ENCODE measurements at places on chromosomes 12 and 14.

GRCh38 chr12:71581206-71581605 lies 82.4 kb downstream of the ZFC3H1 start:
- DNase-seq = no peak

DNA sequence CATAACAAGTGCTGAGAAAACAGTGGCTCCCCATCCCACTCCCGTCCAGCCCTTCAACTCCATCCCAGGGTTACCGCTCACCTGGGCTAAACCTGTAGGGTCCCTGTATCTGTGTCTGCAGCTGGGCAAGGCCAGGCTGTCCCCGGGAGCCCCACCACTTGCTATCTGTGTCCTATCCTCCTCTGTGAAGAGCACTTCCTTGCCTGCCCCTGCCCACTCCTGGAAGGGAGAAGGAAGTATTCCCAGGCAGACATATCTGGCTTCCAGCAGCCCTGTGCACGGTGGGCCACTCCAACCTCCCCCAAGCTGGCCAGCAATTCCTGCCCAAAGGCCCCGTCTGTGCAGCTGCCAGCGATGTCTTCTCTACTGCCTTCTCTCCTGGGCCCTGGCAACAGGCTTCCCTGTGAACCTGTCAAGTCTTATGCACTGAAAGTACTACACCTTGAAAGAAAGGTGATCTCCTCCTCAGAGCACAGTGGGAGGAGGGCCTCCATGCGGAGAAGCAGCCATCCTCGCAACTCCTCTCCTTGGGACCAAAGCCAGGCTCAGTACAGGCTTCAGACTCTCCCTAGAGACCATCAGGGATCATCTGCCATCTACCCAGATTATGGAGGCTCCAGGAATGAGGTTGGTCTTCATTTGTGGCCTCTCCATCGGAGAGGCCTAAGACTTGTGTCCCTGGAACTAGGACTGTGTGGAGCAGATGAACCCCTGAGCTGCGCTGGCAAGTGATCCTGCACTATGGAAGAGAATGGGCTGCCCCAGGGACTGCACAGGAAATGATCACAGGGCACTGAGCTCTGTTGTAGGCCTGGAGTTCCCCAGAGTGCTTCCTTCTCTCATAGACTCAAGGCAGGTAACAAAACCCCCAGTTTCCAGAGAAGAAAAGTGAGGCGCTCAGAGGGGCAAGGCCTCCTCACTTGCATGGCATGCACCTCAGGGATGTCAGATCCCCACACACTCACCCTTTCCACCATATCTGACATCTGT lies 663.6 kb downstream of the BCL11B start:
- DNase-seq = no peak

DNA sequence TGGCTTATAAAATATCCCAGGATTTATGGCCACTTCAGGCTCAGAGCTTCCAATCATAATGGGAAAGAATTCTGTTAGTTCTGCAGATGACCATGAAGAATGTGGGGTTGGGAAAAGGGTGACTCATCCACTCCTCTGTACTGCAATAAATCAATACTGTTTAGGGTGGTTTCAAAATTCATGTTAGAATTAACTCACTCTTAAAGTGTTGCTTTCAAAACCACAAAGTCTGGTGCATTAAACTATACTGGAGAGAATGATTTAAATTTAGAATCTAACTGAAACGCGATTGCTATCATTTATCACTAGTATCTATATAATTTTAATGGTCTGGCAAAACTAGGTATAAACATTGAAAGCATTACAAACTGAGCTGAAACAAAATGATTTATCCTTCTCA lies 798 bp downstream of the CCDC198 start:
- DNase-seq = no peak

GRCh38 chr12:11486623-11487444 lies 91.5 kb upstream of the PRB2 start:
- DNase-seq = peak; percentile 66

DNA sequence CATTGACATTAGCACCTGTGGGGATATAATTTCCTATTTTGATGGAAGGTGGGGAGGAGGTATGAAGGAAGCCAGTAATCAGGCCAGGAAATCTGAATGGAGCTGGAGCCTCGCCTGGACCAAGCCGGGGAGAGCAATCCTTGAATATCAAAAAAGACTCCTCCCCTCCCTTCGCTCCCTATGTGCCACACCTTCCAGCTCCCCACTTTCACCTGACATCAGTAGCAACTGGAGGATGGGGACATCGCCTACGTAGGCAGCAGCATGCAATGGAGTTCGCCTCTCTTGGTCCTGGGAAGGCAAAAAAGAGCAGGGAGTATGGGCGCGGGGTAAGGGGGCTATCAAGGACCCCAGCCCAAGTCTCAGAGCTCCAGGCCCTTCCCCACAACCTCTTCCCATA lies 1.1 kb downstream of the ANKRD52 start:
- DNase-seq = no peak

DNA sequence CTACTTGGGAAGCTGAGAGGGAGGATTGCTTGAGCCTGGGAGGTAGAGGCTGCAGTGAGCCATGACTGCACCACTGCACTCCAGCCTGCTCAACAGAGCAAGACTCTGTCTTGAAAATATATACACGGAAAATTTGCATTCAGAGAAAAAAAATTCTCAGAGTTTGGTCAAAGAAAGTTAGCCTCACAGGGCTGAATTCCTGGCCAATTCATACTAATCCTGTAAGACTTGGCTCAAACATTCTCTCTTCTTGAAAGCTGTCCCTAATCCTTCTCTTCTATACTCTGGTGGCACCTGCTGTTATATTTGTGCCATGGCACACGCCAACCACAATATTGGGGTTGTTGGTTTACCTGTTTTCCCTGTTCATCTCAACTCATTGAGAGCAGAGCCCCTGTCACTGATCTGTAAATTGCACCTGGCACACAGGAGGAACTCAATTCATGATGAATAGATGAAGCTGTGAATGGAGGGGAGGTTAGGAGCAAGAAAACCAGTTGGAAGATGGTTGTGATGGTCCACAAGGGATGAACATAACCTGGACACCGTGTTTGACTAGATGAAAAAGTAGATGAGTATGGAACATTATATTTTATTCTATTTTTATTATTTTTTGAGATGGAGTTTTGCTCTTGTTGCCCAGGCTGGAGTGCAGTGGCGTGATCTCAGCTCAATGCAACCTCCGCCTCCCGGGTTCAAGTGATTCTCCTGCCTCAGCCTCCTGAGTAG lies 36.8 kb upstream of the SPTSSA start:
- peak; percentile 67 for DNase-seq

DNA sequence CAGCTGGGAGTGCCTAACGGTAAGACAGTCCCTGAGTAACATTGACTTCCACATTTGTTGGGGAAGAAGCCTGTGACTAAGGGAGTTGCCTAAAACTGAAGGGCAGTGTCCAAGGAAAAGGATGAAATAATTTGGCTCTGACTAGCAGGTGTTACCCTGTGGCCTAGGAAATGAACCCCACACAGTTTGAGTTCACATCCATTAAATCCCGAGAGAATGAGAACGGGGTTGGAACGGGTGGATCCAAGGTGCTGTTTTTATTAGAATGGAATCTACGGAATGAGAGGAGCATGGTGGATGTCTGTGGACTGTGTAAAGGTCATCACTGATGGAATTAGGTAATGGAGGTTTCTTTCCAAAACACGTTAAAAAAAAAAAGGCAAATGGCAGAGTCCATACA lies 324.0 kb downstream of the MED13L start:
- no peak for DNase-seq

DNA sequence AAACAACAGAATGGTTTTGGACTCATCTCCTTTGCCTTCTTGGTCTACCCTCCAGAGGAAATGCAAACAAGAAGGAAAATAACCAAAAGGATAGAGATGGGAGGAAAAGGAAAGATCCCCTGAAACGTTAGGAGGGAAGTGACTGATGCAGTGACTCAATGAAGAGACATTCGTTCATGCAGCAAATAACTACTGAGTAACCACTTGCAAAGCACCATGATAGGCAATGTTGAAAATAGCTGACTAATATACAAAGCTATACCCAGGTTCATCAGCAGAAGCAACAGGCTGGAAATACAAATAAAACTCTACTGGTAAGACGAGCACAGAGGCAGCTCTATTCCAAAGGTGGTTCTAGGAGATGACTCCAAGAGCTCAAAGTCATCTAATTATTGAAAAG lies 41.8 kb downstream of the R3HDM2 start:
- DNase-seq = no peak

GRCh38 chr14:64753999-64754398 lies 49.8 kb downstream of the PLEKHG3 start:
- no peak for DNase-seq

GRCh38 chr14:93104961-93105360 lies 10.8 kb downstream of the ITPK1 start:
- DNase-seq = no peak

DNA sequence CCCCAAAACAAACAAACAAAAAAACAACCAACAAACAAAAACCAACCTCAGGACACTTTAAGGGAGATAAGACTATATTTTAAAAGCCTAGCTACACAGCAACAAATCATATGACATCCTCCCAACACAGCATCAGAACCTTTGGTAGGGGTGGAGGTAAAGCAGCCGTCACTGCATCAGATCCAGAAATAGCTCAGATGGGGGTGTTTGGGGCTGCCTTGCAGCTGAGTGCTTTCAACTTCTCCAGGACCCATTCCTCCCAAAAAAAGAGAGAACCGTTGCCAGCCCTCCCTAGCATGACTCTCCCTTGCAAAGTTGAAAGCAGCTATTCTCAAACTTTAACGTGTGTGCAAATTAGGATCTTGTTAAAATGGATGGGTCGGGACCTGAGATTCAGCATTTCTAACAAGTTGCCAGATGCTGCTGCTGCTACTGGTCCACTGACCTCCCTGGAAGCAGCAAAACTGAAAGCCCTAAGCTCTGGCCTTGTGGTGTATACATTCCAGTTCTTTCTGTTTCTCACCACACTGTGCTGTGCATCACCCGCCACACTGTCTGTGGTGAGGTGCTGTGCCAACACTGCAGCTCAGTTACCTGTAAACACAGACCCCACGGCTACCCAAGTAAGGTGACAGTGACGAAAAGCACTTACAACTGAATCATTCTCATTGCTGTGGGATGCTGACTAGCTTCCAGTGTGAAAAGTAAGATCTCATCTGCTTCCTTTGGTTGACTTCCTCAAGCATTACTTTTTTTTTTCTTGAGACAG lies 54.0 kb downstream of the SLC38A1 start:
- DNase-seq = no peak

DNA sequence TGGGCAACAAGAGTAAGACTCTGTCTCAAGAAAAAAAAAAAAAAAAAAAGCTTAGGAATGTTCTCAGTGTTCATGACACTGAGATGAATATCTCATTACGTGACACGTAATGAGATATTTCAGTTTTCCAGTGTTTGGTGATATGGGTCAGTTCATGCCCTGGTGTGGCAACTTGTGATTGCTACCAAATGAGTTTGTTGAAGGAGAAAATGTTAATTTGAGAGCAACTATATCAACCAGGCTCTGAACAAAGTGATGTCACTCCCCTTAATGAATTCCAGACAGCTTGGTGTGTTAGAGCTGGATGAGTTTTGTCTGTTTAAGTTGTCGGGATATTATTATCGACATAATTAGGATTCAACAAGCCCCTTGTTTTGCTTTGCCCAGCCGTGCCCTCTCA lies 211.7 kb downstream of the DPF3 start:
- no peak for DNase-seq

- DNase-seq = peak; percentile 76
These were observed 963 bp downstream of the ATL1 start for GRCh38 chr14:50560931-50561285.

- DNase-seq = no peak
These were observed 20.9 kb upstream of the EIF2B2 start for GRCh38 chr14:74981833-74982232.

DNA sequence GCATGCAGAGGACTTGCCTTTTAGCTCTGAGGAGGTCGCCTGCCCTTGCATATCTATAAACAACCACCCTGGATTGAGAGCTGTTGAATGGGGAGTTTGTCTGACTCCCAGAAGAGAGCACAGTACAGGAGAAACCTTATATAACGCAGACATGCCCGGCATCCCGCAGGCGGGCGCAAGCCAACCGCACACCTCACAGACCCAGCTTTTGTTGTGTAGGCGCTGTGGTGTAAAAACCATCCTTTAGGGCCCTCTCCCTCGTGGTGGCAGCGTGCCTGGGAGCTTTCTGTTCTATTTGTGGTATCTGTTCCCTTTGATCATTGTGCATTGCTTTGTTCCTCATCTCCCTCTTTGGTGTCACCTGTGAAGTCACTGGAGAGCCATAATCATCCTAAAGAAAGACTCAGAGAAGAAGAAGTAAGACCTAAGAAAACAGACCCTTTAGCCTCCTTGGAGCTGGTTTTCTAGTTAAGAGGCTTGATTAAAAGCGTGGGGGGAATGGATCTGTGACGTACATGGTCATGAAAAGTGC lies 77.7 kb downstream of the ETV6 start:
- DNase-seq = no peak

- no peak for DNase-seq
These were observed 59.4 kb downstream of the TMEM132C start for GRCh38 chr12:128326406-128326805.

GRCh38 chr12:57119294-57120085 lies 8.3 kb upstream of the STAT6 start:
- no peak for DNase-seq

- no peak for DNase-seq
These were observed 31.4 kb downstream of the EVL start for GRCh38 chr14:100096656-100097055.

- DNase-seq = no peak
These were observed 73.9 kb upstream of the KRR1 start for GRCh38 chr12:75585330-75585729.

- no peak for DNase-seq
These were observed 77.5 kb upstream of the ATP2A2 start for GRCh38 chr12:110203546-110203945.

DNA sequence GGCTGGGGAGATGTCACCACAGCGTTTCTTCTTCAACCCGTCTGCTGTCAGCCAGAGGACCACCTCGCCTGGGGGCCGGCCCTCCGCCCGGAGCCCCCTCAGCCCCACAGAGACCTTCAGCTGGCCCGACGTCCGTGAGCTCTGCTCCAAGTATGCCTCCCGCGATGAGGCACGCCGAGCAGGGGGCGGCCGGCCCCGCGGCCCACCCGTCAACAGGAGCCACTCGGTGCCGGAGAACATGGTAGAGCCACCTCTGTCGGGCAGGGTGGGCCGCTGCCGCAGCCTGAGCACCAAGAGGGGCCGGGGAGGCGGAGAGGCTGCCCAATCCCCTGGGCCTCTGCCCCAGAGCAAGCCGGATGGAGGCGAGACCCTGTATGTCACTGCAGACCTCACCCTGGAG lies 38.8 kb downstream of the PLEKHG3 start:
- no peak for DNase-seq

GRCh38 chr14:104263675-104264358 lies 125.4 kb downstream of the KIF26A start:
- DNase-seq = peak; percentile 31

DNA sequence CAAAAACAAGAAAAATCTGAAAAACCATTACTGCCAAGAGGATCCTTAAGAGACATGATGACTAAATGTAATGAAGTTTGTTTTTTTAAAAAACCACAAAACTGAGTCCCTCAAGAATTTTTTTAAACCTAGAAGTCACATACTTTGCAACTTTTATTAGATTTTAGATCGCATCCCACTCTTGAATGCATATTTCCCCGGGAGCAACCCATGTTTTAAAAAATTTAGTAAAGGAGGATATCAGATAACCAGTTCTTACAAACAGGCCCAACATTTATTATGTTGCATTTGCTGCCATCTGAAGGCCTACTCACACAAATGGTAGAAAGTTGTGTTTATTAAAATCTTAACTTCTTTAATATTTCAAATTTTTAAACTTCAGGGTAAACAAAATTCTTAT lies 44.3 kb upstream of the CCT2 start:
- DNase-seq = no peak

- DNase-seq = no peak
These were observed 202.0 kb upstream of the AMIGO2 start for GRCh38 chr12:47281667-47282171.
